ENCODE measurements at places on chromosomes 5 and 9.
A peak's percentile ranks its signal among the peaks of the same experiment; 100 is the strongest.

- no peak for DNase-seq
Measured at GRCh38 chr9:68492806-68493205, 47.9 kb downstream of the TMEM252 start.

DNA sequence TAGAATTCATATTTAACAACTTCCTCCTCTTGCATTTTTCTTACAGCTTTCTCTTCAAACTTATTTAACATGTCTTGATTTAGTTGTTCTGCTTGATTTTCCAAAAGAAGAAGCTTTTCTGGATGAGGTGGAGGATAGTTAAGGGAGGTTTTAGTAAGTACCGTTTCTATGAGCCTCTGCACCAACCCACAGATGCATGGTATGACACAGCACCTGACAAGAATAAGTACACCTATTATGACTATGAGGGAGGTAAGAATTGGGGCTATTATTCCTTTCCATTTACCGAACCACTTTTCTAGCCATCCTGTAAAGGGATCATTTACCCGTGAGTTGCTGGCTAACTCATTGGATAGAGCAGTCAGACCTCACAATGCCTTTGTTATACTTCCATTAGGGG lies 2.5 kb upstream of the HMGCS1 start:
- DNase-seq, result no peak

GRCh38 chr5:14008819-14009311 lies 64.4 kb upstream of the DNAH5 start:
- DNase-seq, result no peak

GRCh38 chr9:16726029-16726428 lies 144.4 kb downstream of the BNC2 start:
- no peak for DNase-seq

GRCh38 chr5:66122379-66123034 lies 21.6 kb upstream of the SREK1 start:
- no peak for DNase-seq

- DNase-seq, result no peak
Measured at GRCh38 chr9:117809751-117810150, 105.5 kb downstream of the TLR4 start.

- no peak for DNase-seq
Measured at GRCh38 chr5:963310-963672, 45.3 kb upstream of the NKD2 start.

DNA sequence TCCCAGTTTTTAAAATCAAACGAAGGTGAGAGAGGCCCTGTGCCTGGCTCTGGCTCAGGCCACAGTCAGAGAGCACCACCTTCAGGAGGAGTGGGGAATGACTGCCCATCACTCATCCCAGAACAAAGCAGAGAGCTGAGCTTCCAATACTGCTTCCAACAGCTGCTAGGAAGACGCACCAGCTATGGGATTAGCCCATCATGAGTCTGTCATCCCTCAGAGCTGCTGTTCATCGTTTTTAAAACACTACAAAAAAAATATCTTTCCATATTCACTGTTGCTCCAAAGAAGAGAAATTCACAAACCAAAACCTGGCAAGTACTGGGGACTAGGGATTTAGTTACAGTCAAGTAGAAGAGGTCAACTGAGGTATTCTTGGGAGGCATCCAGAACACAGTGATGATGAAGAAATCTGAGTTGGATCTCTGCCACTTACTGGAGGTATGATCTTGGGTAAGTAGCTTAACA lies 102.4 kb downstream of the CDK5RAP2 start:
- DNase-seq, result peak; percentile 9

GRCh38 chr5:150372639-150373038 lies 15.1 kb downstream of the TCOF1 start:
- no peak for DNase-seq

GRCh38 chr5:60797482-60798153 lies 46.5 kb downstream of the ELOVL7 start:
- DNase-seq, result no peak

DNA sequence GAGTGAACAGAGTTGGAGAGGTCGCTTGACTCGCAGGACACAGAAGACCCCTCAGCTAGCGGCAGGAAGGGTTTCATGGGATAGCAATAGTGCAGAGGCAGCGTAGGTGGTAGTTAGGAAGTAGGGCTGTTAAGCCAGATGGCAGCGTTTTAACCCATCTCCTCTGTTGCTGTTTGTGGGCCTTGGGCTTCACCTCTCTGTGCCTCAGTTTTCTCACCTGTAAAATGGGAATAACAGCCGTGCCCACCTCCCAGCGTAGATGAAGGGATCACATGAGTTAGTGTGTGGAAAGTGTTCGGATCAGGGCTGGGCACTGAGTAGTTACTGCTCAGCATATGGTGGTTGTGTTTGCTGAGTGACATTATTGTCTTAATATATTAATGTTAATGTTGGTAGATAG lies 1.9 kb downstream of the ZNF354B start:
- no peak for DNase-seq

- no peak for DNase-seq
Measured at GRCh38 chr9:121841771-121842611, 190.6 kb downstream of the DAB2IP start.

- DNase-seq, result no peak
Measured at GRCh38 chr9:110745676-110746075, 77.1 kb downstream of the MUSK start.

- DNase-seq, result no peak
Measured at GRCh38 chr9:97518909-97519307, 17.4 kb downstream of the TMOD1 start.

GRCh38 chr5:57595523-57595991 lies 112.9 kb upstream of the ACTBL2 start:
- no peak for DNase-seq

GRCh38 chr9:33778700-33779351 lies 16.5 kb upstream of the PRSS3 start:
- DNase-seq, result peak; percentile 65

GRCh38 chr5:169696621-169697510 lies 59.8 kb downstream of the DOCK2 start:
- no peak for DNase-seq

DNA sequence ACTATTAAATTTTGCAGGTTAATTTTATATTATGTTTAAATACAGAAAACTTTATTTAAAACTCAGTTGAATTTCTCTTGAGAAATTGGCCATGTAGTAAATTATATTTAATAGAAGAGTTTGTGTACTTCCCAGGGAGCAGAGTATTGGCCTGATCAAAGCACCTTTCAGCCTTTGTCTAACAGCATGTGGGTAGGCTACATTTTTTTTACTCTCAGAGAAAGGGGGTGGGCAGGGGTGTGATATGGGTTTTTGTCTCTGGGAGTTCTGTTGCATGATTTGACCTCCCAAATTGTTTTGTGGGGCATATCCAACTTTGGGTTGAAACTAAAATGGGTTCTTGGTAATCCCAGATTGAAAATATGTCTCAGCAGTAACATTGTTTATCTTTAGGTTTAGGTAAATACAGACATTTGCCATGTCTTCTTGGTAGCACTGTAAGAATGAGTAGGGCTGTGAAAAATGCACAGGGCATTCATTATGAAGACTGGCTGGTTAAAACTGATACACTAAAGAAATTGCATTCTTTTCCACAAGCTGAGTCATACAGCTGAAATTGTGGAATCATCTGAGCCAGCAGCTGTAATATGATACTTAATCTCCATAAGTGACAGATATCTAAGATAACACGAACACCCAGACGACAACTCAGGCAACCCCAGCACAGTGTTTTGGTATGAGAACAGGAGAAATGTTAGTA lies 75.4 kb upstream of the CDKN2B start:
- no peak for DNase-seq

GRCh38 chr9:125822902-125823301 lies 75.7 kb downstream of the PBX3 start:
- DNase-seq, result no peak

- DNase-seq, result no peak
Measured at GRCh38 chr9:132020820-132021510, 58.7 kb downstream of the MED27 start.

GRCh38 chr5:87340716-87341115 lies 72.0 kb downstream of the CCNH start:
- DNase-seq, result no peak

- DNase-seq, result no peak
Measured at GRCh38 chr9:2093920-2094597, 78.9 kb downstream of the SMARCA2 start.

- DNase-seq, result no peak
Measured at GRCh38 chr5:94192658-94193391, 425.6 kb downstream of the KIAA0825 start.

- no peak for DNase-seq
Measured at GRCh38 chr5:106875591-106876297, 795.0 kb downstream of the EFNA5 start.

DNA sequence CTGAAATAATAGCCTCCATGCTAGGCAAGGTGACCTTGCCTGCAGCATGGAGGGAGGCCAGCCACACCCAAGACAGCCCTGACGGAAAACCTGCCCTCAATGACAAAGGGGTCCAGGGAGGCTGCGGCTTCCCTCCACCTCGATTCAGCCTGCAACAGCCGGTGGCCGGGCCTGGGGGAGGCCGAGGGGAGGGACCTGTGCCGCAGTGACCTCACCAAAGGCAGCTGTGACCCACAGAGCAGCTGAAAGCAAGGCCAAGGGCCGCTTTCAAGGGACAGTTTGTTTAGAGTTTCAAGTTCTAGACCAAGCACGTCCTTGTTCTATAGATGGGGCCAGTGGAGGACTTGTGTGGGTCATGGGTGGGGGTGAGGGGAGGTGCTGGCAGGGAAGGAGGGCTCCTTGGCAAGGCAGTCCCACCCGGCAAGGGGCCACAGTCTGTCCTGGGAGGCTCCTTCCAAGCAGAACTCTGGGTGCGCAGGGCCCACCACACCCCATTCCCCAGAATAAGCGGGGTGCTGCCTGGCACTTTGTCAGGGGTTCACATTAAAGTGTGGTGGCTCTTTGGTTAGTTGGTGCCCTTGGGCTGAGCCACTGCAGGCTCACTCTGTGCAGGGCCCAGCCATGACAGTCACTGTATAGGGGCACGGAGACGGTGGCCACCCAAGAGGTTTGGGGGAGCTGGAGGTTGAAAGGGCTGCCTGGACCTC lies 226.5 kb downstream of the FANCC start:
- no peak for DNase-seq

DNA sequence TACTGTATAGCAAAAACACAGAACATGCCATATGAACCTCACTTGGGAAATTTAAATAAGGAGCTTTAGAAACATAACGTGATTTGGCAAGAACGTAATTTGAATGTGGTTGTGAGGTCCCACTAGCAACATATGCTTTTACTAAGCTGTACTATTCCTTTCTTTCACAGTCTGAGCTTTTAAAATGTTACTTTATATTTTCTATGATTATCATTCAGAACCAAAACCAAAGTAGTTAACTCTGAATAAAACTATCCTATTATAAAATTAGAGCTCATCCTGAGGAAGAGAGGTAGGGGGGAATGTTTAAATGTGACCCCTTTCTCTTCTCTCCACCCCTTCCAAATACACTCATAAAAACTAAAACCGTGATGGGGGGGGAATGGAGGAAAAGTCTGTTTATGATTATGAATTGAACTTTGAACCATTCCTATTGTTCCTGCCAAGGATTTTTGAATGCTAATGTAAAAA lies 435.7 kb downstream of the NFIB start:
- no peak for DNase-seq

DNA sequence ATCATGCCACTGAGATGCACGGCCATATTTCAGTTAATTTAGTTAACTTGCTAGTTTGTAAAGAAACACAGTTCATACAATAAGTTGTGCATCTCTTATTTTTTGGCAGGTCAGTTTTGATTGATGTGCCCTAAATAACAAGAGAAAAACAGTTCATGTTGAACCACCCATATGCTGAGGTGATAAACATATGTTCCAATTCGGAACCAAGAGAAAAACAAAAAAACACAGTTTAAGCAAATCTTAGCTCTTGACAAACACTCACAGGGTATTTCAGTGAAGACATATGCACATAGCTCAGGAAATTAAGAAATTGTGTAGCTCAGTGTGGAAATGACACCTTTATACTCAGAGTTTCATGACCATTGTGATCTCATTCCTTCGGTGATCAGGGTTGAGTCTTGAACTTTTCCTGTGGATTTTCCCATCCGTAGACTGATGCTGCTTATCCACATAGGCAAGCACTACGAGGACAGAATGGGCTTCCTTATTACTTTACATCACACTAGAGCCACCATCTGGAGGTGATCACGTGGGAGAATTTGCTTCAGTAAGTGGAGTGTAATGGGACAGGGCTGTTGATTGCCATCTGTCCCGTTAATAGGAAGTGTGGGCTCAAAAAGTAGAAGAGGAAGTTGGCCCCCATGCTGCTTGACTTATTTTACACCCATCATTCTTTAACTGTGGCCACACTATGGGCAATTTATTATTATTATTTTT lies 773.0 kb downstream of the MTRR start:
- no peak for DNase-seq

DNA sequence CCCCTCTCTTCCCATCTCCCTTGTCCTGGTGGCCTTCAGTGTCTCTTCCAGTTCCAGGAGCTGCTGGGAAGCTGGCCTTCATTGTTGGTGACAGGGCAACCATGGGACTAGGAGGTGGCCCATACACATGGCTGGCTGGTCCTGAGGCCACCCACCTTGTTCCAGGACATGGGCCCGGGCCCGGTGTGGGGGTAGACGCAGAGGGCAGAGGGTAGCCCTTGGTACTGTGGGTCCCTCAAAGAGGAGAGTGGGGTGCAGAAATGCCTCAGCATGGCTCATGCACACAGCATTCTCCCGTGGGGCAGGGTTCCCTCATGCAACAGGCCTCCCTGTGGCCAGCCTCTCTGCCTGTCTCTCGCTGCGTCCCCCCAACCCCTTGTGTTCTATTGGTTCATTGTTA lies 20.8 kb downstream of the SLC6A7 start:
- DNase-seq, result no peak

DNA sequence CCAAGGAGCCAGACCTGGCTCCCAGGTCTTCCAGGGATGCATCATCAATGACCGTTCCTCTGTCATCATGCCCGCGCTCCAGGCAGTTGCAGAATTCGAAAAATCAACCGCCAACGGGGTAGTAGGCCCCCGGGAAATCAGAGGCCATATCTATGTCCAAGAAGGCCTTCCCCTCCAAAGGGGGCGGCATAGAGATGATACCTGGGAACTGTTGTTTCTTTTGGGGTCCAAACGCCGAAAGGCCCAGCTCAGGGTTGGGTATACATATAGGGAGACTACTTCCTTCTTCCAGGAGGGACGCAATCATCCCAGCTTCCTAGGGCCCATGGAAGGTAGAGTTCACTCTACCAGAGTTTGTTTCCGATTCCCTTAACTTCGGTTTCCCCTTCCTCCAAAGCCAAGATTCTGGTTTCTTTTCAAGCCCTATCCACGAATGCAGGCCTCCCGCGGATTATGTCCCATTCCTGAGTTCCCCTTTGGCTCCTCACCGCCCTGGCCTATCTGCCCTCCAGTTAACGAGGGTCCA lies 754 bp downstream of the DCAF12 start:
- no peak for DNase-seq

GRCh38 chr9:94996641-94997040 lies 270.1 kb downstream of the AOPEP start:
- DNase-seq, result no peak

- DNase-seq, result no peak
Measured at GRCh38 chr5:155406815-155407214, 393.3 kb downstream of the KIF4B start.

DNA sequence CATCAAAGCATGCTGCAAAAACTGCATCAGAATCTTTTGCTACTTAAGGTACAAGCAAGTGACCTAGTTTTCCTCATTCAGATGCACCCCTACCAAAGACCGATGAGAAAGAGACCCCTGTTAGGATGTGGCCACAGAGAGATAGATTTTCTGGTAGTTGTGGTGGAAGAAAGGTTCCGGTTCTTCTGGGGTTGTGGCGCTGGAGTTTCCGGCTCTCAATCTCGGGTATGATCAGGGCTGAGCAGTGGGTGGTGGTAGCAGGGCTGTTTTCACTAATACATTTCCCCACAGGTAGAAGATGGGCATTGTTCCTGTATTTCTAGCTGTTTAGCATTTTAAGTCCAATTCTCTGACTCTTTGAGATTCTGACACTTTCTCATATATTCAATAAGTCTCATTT lies 58.4 kb downstream of the PCSK1 start:
- DNase-seq, result no peak

Measured in NCI-H1092 (cell line).